T-helper 2 cell (primary cell): ENCODE measurements at places on chromosomes 16 and 17.

GRCh38 chr16:12460064-12460392 lies 343.7 kb downstream of the CPPED1 start:
- no peak for DNase-seq

DNA sequence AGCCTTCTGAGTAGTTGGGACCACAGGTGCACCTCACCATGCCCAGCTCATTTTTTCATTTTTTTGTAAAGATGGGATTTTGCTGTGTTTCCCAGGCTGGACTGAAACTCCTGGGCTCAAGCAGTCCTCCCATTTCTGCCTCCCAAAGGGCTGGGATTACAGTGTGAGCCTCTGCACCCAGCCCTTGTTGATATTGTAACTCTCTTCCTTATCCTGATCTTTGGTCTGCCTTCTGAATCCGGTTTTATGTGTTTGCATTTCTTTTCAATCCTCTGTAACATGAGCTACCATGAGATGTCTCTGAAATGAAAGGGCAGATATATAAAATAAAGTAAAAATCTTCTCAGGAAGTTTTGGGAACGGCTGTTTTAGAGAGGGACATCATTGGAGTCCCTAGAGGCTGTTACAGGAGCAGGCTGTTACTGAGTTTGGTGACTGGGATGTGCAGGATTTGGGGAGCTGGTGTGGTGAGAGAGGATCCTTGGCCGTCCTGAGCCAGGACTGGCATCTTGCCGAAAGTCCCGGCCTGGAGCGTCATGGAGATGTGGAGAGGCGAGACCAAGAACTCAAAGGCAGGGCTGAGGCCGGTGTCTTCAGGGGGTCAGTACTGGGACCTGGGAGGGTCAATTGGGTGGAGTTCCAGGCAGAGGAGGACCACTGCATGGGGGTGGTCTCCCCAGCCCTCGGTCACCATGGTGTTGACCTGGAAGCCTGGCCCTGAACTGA lies 39.4 kb downstream of the ATP2C2 start:
- no peak for DNase-seq

- DNase-seq: no peak
Observed at GRCh38 chr16:60741810-60742209, 1294.4 kb downstream of the CDH8 start.

DNA sequence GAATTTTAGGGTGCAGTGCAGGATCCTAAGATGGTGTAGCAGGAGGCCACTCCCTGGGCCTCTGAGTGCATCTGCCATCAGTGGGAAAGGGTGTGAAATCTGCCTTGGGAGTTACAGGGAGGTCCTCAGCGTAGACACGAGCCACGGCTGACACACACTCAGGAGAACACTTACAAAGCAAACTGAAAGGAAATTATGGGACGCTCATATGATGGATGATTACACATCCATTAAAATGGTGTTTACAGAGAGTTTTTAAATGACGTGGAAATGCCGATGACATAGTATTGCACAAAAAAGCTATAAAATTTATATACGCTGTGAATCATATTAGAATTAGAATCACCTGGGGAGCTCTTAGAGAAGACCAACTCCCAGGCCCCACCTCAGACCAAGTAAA lies 175.2 kb downstream of the CCDC182 start:
- DNase-seq: no peak

- no peak for DNase-seq
Observed at GRCh38 chr17:7279448-7279847, 2.1 kb upstream of the SLC2A4 start.

- DNase-seq: no peak
Observed at GRCh38 chr17:63464691-63465236, 12.1 kb upstream of the ACE start.
